ENCODE measurements at places on chromosomes 3 and 15.

GRCh38 chr3:195246581-195246995 is 24.4 kb downstream of the XXYLT1 start:
- no peak for DNase-seq

- DNase-seq, result no peak
These were observed 7.7 kb downstream of the CHAC1 start for GRCh38 chr15:40960925-40961324.

DNA sequence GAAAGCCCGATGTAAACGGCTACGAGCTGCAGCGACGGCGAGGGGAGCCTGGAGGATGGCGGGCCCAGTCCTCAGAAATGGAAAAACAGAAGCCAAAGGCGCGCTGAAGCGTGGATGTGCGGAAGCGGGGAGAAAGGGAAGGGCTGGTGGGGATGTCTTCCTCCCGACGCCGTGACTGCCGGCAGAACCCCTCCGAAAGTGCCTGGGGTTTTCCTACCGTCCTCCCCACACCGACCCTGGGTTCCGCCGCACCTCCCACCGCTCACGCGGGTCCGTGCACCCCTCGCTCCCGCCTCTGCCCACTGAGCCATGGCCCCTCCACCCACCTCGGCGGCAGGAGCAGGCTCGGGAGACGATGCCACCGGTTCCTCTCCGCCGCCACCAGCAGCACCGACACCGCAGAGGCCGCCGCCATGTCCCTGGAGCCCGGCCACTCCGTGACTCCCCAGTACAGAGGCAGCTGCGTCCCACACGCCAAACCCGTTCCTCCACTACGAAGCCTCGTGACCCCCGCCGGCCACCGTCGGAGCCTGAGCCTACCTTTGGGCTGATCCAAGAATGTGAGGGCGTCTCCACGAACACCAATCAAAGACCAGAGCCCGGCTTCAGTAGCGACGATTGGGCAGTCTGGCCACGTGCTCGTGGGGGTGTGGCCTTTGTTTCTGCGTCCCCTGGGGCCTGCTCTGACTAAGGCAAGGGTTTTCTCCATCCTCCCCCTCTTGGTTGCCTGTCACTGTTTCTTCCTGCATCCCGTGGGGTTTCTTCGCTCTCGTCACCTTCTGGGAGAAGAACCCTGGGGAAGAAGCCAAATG is at the start of gene MCCC1:
Gene MCCC1 (minus strand): TSS at position 471 of the 812 bp plus-strand sequence. CDS start 56 bp downstream, at position 415.
- DNase-seq, result peak; percentile 99

GRCh38 chr15:98954411-98954810 is 53.2 kb downstream of the PGPEP1L start:
- DNase-seq, result peak; percentile 28

DNA sequence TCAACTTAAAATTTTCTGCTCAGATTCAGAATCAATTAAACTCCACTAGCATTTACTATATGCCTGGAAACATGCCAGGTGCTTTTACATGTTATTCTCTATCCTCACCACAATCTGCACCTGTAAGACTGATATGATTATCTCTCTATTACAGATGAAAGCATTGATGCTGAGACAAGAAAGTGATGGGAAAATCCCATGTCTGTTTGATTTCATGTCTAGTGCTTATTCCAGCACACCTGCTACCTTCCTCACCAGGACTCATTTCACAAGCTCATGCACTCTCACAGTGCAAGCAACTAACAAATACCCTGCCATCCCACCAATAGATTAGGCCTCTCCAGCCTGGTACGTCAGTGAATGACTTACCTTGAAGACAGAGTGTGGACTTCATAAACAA is 25.0 kb upstream of the BCL6 start:
- no peak for DNase-seq

DNA sequence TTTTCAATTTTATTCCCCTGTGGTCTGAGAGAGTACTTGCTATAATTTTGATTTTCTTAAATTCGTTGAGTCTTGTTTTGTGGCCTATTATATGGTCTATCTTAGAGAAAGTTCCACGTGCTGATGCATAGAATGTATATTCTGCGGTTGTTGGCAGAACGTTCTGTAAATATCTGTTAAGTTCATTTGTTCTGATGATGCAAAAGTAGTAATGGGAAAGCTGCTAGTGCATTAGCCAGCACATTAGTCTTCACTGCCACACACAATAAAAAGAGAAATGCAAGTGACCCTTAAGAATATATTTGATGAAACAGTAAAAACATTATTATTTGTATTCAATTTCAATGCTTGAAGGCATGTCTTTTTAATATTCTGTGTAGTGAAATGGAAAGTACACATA is 84.8 kb downstream of the GTPBP8 start:
- no peak for DNase-seq

DNA sequence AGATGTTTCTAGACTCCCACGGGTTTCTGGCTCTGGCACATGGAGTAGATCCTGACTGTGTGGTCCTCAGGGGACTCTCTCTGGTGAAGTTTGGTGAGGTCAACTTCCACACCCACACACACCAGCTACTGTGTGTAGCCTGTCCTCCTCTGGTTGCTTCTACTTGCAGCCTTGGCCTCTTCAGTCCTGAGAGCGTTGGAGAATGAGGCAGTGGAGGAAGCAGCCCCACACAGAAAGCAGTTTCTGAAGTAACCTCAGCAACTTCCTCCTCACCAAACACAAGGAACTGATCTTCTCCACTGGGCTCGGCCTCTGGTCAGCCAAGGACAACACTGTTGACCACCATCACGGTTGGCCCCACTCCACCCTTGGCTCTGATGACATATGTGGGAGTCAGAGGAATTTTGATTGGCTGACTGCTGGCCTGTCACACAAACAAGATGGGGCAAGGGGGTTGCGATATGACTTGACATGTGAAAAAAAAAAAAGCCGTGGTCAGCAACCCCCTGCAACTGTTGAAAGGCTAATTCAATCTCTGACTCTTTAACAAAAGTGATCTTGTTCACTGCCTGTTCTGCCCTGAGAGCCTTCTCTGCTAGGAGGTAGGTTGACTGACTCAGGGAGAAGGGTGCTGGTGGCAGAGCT is 19.6 kb downstream of the CD86 start:
- DNase-seq, result no peak

DNA sequence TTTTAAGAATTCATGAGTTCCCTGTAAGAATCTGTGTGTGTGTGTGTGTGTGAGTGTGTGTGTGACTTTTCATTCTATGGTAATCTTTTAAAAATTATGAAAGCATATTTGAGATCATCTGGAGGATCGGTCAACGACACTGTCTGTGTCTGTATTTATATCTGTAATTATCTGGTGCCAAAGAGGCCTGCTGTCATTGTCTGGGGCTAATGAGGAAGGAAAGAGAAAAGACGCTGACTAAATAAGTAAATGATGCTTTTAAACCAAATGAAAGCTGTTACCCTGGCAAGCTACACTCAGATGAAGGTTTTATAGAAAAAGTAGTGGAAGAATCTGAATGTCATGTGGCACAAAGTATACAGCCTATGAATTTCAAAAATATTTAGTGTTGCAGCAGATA is 439.8 kb downstream of the RBMS3 start:
- no peak for DNase-seq

- DNase-seq, result no peak
These were observed 153.0 kb upstream of the WNT5A start for GRCh38 chr3:55639896-55640765.

GRCh38 chr3:156750191-156750873 is 75.8 kb upstream of the LEKR1 start:
- DNase-seq, result no peak

- DNase-seq, result no peak
These were observed 43.2 kb downstream of the SRGAP3 start for GRCh38 chr3:9206287-9206686.

Data from caudate nucleus (tissue), 63 donors.